Stromal cell of bone marrow (primary cell): ENCODE measurements at places on chromosomes 1 and 21.

- no peak for DNase-seq
Measured at GRCh38 chr1:58768971-58769808, 14.7 kb downstream of the JUN start.

- peak; percentile 7 for DNase-seq
Measured at GRCh38 chr1:53826367-53826766, 11.7 kb downstream of the NDC1 start.

DNA sequence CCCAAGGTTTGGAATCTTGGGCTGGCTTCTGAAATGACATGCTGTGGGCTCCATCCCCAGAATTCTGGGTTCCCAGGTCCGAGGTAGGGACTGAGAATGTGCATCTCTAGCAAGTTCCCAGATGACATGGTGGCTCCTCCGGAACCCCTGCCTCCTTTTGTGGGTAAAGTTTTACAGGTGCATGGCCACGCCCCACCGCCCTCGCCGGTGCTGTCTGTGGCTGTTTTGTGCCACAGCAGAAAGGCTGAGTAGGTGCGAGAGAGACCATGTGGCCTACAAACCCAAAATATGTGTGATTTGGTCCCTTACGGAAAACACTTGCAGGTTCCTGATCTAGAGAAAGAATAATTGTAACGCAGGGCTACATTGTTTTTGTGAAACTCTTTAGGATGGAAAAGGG, 30.9 kb downstream of the SKI start:
- DNase-seq, result no peak

DNA sequence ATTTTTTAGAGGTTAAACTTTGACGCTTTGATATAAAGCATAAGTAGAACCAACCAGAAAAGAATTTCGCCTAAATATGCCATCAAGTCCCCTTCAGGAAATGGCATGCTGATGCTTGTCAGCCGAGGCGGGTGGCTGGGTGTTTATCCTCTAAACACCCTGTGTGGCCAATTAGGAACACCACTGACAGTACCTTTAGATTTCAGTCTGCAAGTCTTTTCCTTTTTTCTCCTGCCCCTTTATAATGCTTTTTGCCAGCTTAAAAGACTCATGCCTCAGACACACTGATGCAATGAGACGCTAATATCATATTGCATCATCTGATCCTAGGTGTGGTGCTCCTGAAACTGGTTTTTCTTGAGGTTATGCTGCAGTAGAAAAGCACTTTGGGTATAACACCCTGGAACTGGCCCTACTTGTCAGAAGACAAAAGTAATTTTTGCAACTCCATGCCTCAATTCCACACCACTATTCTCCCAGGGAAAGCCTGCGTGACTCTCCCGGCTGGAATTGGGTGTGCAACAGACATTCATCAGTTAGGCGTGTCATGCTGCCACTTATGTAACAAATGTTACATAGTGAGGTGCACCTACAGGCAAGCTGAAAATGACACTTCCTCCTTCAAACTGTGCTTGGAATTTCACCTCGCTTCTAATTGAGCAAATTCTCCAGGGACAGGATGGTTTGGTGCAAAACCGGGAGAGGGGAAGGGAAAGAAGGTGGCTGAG, 2.0 kb upstream of the RCC2 start:
- DNase-seq, result no peak

- DNase-seq, result peak; percentile 48
Measured at GRCh38 chr1:156164125-156164831, 10.9 kb downstream of the SEMA4A start.

DNA sequence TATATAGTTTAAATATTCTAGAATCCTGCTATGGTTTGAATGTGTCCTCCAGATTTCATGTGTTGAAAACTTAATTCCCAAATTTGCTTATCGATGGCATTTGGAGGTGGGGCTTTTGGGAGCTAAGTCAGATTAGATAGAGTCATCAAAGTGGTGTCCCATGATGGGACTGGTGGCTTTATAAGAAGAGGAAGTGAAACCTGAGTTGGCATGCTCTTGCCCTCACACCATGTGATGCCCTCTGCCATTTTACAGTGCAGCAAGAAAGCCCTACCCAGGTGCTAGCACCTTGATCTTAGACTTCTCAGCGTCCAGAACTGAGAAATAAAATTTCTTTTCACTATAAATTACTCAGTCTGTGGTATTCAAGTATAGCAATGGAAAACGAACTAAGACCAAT, 111.3 kb downstream of the TGFB2 start:
- no peak for DNase-seq

DNA sequence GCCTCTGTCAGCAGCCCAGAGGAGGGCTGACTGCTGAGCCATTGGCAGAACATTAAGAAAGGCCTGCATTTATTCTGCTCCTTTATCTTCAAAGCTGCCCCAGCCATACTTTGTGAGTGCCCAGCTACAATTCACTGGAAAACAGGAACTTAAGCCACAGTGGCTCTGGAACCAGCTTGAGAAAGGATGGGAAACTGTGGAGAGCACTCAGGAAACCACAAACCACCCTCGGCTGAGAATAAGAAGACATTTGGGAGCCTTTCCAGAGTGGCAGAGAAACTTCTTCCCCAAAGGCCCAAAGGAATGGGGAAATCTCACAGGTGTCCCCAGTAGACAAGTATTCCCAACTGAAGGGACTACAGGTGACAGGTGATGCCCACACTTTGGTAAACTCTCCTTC, 1.8 kb downstream of the LAMB3 start:
- DNase-seq, result no peak

DNA sequence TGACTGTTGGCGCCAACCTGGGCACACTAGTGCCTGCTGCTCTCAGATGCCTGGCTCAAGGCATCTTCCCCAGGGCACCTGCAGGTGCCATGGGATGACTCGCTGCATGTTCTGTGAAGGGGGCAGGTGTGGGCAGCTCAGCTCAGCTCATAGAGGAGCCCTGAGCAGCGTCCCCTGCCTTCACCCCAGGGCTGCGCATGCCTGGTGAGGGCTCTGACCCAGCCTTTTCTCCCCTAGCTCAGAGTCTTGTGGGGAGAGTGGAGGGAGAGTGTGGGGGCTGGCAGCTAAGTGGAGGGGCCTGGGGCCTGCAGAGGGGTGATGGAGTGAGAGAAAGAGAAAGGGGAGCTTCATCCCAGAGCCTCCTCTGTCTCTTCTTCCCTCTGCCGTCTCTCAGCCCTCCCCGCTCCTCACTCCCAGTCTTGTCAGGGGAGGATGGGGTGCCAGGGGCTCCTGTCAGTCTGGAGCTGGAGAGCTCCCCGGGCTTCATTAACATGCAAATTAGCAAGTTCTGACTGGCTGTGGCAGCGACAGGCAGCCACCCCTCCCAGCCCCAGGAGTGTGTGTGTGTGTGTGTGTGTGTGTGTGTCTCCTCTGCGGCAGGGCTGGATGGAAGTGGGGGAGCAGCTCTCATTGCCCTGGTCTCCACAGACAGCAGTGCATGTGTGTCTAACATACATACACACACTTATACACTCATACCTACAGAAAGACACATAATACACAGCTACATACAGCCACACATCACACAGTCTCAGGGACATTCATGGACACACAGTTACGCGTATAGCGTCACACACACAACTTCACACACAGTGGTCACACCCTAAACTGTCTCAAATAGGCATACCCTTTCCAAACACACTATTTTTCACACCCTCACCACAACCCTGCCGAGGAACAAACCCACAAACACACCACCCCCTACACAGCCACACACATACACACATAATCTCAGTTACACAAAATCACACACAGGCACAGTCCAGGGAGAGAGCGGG, 34.0 kb downstream of the FOXO6 start:
- DNase-seq, result no peak
